ENCODE measurements at places on chromosomes 3 and 15. TPM values are rescaled to one million over a fixed set of nuclear protein-coding genes. Genes with fewer than 3 reads are reported as not detected.

Gene NAALADL2
- 6.0 TPM for total RNA-seq

DNA sequence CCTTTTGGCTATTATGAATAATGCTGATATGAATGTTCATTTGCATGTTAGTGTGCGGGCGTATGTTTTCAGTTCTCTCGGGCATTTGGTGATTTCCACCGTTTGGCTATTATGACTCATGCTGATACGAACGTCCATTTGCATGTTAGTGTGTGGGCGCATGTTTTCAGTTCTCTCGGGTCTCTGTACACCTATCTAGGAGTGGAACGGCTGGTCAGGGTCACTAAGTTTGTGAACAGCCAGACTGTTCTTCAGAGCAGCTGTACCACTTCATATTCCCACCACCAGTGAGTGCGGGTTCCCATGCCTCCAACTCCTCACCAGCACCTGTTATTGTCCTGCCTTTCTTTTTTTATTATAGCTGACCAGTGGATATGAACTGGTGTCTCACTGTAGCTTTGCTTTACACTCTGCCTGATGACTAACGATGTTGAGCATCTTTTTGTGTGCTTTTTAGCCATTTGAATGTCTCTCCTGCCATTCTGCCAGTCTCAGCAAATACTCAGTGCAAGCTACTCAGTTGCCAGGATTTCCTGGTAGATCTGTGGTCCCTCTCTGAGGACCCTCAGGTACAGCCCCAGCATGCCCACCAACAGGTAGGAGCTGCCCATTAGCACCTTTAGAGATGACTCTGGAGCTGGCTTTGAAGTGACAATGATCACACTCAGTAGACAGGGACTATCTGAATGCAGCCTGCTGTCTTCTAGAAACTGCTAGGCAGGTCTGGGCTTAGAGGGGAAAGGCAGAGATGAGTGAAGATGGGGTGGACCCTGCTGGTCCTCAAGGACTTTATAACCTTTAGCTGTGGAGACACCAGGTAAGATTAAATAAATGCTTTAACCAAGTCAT lies 141.1 kb downstream of the XXYLT1 start:
- DNase-seq, result no peak

Gene DNASE1L3
- total RNA-seq, result not detected

Gene SPSB4
- total RNA-seq, result not detected

DNA sequence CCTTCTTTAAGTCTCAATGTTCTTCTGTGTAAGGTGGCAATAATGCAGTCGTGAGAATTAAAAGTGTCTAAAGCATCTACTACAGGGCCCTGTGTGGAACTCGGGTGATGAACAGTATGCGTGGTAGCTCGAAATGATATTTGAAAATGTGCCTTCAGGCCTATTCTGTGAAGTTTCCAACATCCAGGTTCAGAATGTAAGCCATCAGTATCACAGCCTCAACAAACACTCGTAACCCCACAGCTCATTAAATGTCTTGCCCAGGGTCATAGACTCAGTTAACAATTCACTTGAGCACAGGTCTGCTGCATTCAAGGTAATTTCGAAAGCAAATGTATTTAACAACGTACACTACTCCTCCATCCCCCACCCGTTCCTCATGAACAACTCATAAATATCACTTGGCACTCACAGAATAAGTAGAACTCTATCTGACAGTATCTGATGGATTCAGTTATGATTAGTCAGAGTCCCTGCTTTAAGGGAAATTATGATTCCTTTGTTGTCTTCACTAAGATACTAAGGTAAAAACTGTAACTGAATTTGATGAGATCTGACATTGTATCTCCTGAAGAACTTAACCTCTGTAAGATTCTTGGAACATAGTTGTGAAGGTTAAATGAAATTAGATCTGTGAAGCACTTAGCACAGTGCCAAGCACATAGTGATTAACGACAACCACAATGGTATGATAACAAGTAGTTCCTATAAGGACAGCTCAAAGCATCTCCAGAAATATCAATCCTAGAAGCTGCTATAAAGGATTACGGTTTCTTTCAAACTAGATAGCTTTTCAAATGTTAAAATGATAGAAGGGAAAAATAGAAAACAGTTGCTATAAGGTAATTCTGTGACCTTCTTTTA lies 642.3 kb downstream of the TBL1XR1 start:
- DNase-seq, result peak; percentile 79

DNA sequence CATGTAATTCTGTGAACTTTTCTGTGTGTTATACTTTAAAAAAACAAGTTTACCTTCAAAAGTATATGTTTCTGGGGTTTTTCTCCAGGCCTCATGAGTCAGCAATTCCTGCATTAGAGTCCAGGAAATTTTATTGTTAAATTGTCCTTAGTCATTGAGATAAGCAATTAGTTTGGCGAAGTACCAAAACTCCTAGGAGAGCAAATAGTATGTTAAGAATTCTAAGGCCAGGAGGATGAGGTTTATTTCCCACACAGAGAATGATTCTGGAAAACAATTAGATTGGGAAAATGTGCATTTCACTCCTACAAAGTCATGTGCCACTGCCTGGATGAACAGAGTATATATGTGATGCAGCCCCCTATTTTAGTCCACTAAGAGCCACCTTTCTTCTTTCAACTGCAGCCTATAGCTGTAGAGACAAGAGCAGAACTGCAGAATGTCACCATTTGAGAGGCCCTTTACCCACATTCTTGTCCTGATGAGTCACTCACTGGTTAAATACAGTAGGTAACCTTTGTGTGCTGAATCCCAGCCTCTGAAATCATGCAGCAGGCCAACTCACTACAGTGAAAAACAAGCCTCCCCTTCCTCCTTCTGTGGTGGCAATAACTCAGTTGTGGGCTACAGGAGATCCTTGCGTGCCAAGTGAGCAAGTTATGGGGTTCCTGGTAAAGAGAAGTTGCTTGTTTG lies 452.8 kb upstream of the THBS1 start:
- peak; percentile 99 for DNase-seq
